Neural progenitor cell (in vitro differentiated cells): ENCODE measurements at places on chromosomes 7 and 10.
A peak's percentile ranks its signal among the peaks of the same experiment; 100 is the strongest.

GRCh38 chr7:30804078-30804661, 33.0 kb downstream of the MINDY4 start:
- H3K27ac ChIP-seq, result no peak overlapping the region
- no peaks in the 10 kb centered on the region for H3K4me1 ChIP-seq
- no peaks in the 10 kb centered on the region for H3K36me3 ChIP-seq
- no peak overlapping the region for H3K4me3 ChIP-seq
- no peaks in the 10 kb centered on the region for H3K27me3 ChIP-seq
- DNase-seq, result no peak

GRCh38 chr7:20188567-20188966, 28.6 kb downstream of the MACC1 start:
- no peaks in the 10 kb centered on the region for H3K4me1 ChIP-seq
- no peaks in the 10 kb centered on the region for H3K36me3 ChIP-seq
- no peak for DNase-seq
- no peak overlapping the region for H3K27ac ChIP-seq
- no peaks in the 10 kb centered on the region for H3K27me3 ChIP-seq

- H3K27me3 ChIP-seq, result no peaks in the 10 kb centered on the region
- no peaks in the 10 kb centered on the region for H3K36me3 ChIP-seq
- no peaks in the 10 kb centered on the region for H3K4me1 ChIP-seq
- no peak for DNase-seq
- no peak overlapping the region for H3K27ac ChIP-seq
Measured at GRCh38 chr7:78368771-78369170, 570.2 kb downstream of the PHTF2 start.

DNA sequence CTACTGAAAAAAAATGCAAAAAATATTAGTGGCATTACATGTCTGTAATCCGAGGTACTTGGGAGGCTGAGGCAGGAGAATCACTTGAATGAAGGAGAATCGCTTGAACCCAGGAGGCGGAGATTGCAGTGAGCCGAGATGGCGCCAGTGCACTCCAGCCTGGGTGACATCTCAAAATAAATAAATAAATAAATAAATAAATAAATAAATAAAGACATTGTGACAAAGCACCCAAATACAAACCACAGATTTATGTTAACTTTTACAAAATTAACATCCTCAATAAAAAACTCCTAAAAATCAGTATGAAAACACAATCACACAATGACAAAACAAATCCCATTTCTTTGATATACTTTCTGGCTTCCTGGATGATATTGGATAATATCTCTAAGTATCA, 808.3 kb downstream of the REEP3 start:
- H3K27me3 ChIP-seq, result no peaks in the 10 kb centered on the region
- no peak overlapping the region for H3K27ac ChIP-seq
- DNase-seq, result no peak
- no peak overlapping the region for H3K4me3 ChIP-seq

DNA sequence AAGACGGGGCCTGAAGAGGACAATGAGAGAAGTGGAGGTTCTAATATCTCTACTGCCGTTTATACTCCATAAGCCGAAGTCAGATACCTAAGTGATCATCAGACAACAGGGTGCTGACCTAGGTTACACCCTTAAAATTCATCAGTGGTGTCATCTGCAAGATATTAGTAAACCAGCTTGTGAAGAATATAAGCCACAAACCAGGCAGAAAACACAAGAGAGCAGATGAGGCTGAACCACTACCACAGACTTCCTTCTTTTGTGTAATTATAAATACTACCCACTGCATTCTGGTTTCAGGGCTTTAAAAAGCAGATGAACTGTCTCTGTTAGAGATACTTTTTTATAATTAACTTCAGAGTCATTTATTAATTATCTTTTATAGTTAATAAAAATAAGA, 69.0 kb upstream of the LRRC17 start:
- no peak overlapping the region for H3K27ac ChIP-seq
- no peaks in the 10 kb centered on the region for H3K4me1 ChIP-seq
- H3K36me3 ChIP-seq, result no peaks in the 10 kb centered on the region
- DNase-seq, result no peak
- H3K4me3 ChIP-seq, result no peak overlapping the region

DNA sequence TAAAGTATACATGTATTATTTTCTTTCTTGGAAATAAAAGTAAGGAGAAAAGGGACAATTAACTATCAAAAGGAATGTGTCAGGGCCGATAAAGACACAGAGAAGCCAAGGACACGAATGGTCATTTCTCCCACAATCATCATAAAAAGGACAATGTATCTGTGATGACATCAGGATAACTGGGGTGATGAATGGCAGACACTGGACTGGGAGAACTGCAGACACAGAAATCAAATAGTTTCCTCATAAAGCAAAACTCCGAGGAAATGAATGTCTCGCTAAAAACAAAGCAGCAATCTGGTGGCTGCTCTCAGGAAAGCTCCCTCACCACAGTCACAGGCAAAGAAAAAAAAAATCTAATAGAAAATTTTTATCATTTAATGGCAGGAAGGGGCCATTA, 69.3 kb upstream of the NPY start:
- H3K4me3 ChIP-seq, result no peak overlapping the region
- H3K36me3 ChIP-seq, result no peaks in the 10 kb centered on the region
- no peaks in the 10 kb centered on the region for H3K27me3 ChIP-seq

DNA sequence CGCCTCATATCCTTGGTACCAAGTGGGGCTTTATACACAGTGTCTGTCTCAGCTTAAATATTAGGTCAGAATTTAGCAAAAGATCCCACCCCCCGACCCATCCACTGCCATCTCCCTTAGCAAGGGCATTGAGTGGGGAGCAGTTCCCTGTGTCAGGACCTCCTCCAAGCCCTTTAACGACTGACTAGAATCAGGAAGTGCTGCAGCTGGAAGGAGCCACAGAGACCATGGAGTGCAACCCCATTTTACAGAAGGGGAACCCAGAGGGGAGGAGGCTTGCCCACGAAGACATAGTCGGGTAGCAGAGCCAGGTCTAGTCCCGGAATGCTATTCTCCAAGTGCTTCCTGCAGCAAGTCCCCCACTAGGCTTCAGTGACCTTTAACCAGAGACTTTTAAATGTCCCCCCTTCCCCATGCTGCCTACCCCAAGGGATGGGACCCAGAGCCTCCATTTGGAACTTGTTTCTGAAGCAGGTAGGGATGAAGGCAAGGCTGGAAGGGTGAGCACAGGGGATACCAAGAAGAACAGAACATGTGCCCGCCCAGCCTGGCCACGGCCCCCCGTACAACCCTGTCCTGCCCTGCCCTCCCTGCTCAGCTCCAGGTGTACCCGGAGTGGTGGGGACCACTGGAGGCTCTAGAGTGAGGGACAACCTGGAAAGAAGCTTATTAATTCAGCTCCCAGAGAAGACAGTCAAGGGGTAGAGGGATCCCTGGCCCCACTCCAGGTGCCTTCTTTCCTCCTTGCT, 41.3 kb downstream of the C10orf105 start:
- no peak for DNase-seq
- no peaks in the 10 kb centered on the region for H3K4me1 ChIP-seq
- H3K27ac ChIP-seq, result no peak overlapping the region
- H3K27me3 ChIP-seq, result no peaks in the 10 kb centered on the region
- H3K36me3 ChIP-seq, result no peaks in the 10 kb centered on the region

- no peaks in the 10 kb centered on the region for H3K36me3 ChIP-seq
- no peaks in the 10 kb centered on the region for H3K27me3 ChIP-seq
- no peaks in the 10 kb centered on the region for H3K4me1 ChIP-seq
- H3K4me3 ChIP-seq, result no peak overlapping the region
Measured at GRCh38 chr10:124171561-124171960, 78.2 kb upstream of the CHST15 start.

- H3K27me3 ChIP-seq, result no peaks in the 10 kb centered on the region
- H3K27ac ChIP-seq, result no peak overlapping the region
- DNase-seq, result peak; percentile 46
- peaks cover 12% of the 10 kb centered on the region for H3K4me1 ChIP-seq
Measured at GRCh38 chr7:117127585-117128168, 174.4 kb downstream of the ST7 start.

GRCh38 chr10:132458586-132459300, 61.7 kb downstream of the PWWP2B start:
- no peak overlapping the region for H3K4me3 ChIP-seq
- H3K27me3 ChIP-seq, result peaks cover 26% of the 10 kb centered on the region
- no peak overlapping the region for H3K27ac ChIP-seq
- H3K36me3 ChIP-seq, result no peaks in the 10 kb centered on the region

DNA sequence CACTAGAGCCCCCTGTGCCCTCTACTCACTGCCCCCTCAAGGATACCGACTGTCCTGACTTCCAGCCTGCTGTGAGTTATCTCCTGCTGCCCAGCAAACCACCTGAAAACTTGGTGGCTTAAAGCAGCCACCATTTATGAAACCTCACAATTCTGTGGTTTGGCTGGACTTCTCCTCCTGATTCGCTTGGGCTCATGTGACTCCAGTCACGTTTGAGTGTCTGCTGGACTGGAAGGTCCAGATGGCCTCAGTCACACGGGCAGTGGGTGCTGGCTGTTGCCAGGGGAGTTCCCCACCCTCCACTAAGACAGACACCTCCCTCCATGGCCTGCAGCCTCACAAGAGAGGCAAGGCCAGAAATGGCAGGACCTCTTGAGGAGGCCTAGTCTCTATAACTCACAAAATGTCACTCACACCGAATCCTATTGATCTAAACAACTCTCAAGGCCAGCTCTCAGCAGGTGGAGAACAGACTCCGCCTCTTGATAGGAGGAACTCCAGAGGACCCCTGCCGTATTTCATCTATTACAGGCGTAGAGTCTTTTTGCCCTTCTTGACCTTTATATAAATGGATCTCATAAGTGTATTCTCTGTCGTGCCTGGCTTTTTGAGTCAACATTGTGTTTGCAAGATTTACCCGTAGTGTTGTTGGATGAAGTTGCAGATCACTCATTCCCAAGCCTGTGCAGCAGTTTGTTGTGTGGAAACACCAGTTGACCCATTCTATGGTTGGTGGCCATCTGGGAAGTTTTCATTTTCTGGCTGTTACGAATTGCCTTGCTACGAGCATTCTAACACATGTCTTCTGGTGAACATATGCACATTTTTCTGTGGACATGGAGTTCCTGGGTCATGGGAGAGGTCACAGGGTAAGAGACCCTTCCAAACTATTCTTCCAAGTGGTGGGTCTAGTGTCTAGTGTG, 48.3 kb downstream of the ZMIZ1 start:
- no peak for DNase-seq
- H3K27ac ChIP-seq, result no peak overlapping the region
- no peak overlapping the region for H3K4me3 ChIP-seq
- peaks cover 22% of the 10 kb centered on the region for H3K4me1 ChIP-seq

DNA sequence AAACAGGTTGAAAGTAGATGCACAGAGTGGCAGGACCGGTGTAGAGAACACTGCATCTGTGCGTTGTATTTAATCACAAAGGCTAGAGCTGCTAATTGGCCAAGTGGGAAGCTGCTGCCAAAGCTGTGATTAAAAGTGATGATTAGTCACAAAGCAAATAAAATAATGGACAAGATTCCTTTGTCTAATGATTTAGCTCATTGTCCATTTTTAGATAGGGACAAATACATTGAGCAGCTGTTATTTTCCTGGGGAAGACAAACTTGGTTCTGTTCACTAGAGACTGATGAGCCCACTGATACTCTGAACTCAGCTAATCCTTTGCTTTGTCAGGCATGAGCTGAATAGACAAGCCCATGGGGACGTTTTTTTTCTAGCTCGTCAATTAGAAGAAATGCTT, 19.7 kb downstream of the UBE3C start:
- H3K4me1 ChIP-seq, result peaks cover 22% of the 10 kb centered on the region
- no peaks in the 10 kb centered on the region for H3K27me3 ChIP-seq
- H3K36me3 ChIP-seq, result no peaks in the 10 kb centered on the region
- DNase-seq, result peak; percentile 64
- H3K27ac ChIP-seq, result peak overlapping the region; percentile 85
- H3K4me3 ChIP-seq, result no peak overlapping the region

DNA sequence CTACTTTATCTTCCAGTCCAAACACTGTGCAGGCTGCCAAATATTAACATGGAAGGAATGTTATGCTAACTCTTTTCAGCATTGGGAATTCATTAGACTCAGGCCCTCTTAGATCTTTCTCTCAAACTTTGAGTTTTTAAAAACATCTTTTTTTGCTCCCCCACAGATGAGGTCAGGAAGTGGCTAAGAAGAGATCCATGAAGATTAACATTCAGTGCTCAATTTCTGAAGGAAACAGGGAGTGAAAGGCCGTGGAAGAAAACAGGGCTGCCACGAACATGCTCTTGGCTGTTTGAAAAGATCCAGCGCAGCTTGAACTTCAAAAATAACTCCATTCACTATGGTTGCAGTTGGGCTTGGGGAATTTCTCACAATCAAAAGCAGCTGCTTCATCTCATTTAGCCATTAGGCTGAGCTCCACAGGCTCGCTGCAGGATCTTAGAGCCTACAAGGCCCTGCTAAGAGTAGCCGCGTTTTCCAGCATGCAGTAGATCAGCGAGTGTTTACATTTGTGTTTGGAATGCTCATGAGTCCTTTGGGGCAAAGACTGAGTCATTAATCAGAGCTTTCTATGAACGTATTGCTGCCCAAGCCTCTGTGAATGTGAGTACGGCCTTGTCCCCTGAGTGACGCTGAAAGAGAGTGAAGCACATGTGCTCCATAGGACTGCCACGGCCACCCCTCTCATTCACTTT, 41.2 kb upstream of the TNS3 start:
- H3K4me1 ChIP-seq, result peaks cover 8% of the 10 kb centered on the region
- H3K4me3 ChIP-seq, result no peak overlapping the region
- H3K36me3 ChIP-seq, result no peaks in the 10 kb centered on the region
- no peak overlapping the region for H3K27ac ChIP-seq

DNA sequence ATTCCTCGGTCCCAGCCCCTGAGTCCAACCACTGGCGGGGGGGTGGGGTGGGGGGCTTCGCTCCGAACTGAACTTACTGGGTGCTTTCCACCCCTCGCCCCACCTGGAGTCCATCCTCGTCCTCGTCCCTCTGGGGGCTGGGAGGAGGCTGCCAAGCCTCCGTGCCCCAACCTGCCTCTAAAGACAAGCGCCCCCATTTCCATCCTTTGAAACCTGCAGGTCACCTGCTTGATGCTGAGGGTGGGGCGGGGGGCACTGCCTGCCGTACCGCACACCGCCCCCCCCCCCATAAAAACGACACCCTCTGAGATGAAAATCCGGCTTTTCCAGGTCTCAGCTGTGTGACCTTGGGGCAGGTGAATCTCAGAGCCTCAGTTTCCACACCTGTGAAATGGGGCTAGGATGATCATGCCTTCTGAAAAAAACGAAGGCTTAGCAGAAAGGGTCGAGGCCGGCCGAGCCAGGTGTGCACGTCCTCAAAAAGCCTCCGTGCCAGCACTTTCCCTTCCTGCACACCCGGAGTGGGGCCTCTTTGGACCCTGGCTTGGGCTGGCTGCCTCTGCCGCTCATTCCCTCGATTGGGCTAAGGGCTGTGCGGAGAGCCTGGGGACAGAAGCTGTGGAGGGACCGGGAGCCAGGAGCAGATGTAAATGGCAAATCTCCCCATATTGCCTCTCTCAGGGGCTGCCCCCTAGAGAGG, 967 bp downstream of the ELFN1 start:
- peak overlapping the region; percentile 80 for H3K4me3 ChIP-seq
- H3K36me3 ChIP-seq, result no peaks in the 10 kb centered on the region
- H3K4me1 ChIP-seq, result peaks cover 35% of the 10 kb centered on the region
- DNase-seq, result no peak
- no peak overlapping the region for H3K27ac ChIP-seq

- no peak overlapping the region for H3K4me3 ChIP-seq
- H3K27me3 ChIP-seq, result no peaks in the 10 kb centered on the region
- H3K27ac ChIP-seq, result no peak overlapping the region
- H3K4me1 ChIP-seq, result no peaks in the 10 kb centered on the region
- peak; percentile 64 for DNase-seq
Measured at GRCh38 chr7:147547252-147547897, 1043.2 kb upstream of the C7orf33 start.

- peaks cover 6% of the 10 kb centered on the region for H3K4me1 ChIP-seq
- no peak overlapping the region for H3K27ac ChIP-seq
- no peak overlapping the region for H3K4me3 ChIP-seq
- H3K36me3 ChIP-seq, result no peaks in the 10 kb centered on the region
- H3K27me3 ChIP-seq, result no peaks in the 10 kb centered on the region
- peak; percentile 31 for DNase-seq
Measured at GRCh38 chr7:65798111-65799075, 74.5 kb upstream of the VKORC1L1 start.
